ENCODE measurements at places on chromosomes 2 and 18. TPM values are rescaled to one million over a fixed set of nuclear protein-coding genes. Genes with fewer than 3 reads are reported as not detected.
A peak's percentile ranks its signal among the peaks of the same experiment; 100 is the strongest.

DNA sequence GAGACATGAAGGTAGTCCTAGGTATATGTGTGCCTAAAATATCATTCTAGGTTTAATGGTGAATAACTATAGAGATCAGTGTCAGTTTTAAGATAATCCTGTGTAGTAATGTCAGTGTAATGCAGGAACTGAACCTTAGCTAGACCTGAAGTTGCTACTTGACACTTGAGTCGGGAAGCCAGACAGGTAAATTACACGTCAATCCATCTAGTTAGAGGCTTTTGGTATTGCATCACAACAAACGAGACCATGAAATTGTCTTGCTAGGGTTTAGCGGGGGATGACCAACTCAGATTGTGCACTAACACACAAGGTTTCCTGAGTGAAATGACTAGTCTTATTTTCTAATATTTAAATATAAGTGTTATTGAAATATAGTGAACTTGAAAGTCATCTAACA lies 2.0 kb downstream of the YPEL5 start:
- DNase-seq = no peak

DNA sequence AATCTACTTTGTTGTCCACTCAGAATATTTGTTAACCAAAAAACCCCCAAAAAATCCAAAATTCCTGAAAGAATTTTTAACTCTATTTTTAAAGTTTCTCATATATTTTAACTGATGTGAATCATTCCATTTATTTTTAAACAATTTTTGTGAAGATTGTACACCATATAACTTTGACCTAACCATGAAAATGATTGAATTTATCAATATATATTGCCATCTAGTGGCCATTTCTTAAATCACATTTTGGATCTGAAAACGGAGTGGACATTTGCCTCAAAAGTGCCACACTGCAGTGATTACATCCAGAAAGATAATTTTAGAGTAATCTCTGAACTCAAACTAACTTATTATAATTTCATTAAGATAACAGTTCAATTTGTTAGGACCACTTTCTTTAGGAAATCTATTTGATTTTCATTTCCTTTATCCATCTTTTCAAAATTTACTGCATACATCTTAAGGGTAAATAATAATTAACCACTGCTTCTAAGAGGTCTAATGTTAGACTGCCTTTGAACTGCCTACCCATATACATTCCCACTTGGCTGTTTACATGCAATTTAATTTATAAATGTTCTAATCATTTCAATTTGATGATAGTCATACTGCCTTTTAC lies 71.1 kb downstream of the DSC3 start:
- DNase-seq = peak; percentile 23

- DNase-seq = peak; percentile 88
Observed at GRCh38 chr2:99662761-99663341, 173.0 kb upstream of the REV1 start.

- no peak for DNase-seq
Observed at GRCh38 chr2:238388794-238389193, 37.9 kb upstream of the ASB1 start.

The EHD3 gene
- 4.9 TPM for polyA plus RNA-seq

DNA sequence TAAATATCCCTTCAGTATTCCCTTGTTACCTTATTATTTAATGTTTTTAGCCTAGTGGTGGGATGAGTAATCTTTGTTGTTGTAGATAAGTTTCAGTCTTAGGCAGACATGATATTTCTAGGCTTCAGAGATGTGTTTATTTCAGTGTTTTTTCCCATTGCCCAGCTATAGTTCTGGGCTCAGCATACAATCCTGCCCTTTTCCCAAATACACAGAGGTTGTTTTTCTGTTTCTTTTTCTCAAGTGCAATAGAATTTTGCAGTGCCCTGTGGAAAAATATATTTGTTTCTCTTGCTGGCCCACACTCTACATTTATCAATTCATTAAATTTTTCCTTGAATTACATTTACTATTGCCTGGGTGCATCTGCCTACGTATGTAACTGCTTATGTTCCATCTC lies 321.8 kb downstream of the KCNJ3 start:
- DNase-seq = no peak

GRCh38 chr2:166112193-166112605 lies 15.6 kb downstream of the SCN1A start:
- no peak for DNase-seq

DNA sequence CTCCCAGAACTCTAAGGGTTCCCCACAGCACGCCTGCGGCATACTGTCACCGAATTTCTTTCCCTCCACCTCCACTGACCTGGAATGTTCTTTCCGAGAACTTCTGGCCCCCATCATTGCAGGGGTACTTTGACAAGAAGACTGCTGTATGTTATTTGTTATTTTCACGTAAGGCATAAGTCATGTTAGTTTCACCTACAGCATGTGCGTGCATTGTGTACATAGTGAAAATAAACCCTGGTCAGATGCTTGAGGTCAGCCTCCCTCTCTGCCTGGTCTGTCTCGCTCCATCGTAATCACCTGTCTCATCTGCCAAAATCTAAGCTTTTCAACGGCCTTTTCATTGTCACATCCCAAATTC lies 4.1 kb downstream of the ABCG8 start:
- DNase-seq = no peak

The HOXD3 gene
- polyA plus RNA-seq = 4.5 TPM

- DNase-seq = peak; percentile 17
Observed at GRCh38 chr2:137888845-137889244, 75.4 kb upstream of the HNMT start.

- DNase-seq = no peak
Observed at GRCh38 chr18:33749834-33750233, 171.8 kb downstream of the ASXL3 start.

The LYPD1 gene
- polyA plus RNA-seq = 13.6 TPM

The APCDD1 gene
- 18.7 TPM for polyA plus RNA-seq

The EGR4 gene
- polyA plus RNA-seq = not detected

DNA sequence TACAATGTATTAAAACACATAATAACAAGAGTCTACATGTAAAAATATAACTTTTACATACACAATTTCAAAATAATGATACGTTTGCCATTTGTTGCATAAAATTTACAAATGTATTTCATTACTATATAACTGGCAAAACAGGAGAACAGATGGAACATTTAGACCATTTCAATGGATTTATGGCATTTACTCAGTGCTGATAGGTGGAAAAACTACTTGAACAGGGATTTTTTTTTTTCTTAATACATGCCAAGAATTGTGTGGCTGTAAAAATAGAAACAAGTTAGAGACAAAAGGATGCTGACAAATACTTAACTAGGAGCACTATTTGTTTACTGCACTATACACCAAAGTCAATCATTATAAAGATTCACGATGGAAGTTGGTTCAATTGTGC lies 266.8 kb upstream of the CCDC68 start:
- no peak for DNase-seq

- DNase-seq = peak; percentile 11
Observed at GRCh38 chr2:122748552-122749011, 993.1 kb downstream of the TSN start.

DNA sequence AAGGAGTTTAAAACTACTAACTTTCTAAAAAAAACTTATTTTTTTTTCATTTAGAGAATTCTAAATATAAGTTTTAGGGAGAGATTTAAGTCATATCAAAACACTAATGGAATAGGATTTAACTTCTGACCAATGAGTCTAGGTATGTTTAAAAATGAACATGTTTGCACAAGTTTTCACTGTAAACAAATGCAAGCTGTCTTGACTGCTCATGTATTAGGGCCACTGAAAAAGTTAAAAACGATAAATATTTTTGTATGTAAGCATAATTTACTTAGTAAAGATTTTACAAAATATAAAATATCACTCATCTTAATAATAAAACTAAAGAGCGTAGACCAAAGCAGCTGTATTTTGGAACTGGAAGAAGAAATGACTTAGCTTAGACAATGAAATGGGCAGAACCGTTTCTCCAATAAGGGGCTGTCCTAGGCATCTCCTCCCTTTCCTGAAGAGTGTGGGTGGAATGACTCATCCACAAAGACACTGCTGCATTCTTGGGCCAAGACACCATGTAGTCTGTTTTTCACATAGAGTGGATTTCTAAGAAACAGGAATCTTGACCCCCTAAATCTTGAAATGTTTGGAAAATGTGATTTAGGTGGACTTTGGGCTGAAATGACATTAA lies 118.8 kb downstream of the MEP1B start:
- peak; percentile 55 for DNase-seq

DNA sequence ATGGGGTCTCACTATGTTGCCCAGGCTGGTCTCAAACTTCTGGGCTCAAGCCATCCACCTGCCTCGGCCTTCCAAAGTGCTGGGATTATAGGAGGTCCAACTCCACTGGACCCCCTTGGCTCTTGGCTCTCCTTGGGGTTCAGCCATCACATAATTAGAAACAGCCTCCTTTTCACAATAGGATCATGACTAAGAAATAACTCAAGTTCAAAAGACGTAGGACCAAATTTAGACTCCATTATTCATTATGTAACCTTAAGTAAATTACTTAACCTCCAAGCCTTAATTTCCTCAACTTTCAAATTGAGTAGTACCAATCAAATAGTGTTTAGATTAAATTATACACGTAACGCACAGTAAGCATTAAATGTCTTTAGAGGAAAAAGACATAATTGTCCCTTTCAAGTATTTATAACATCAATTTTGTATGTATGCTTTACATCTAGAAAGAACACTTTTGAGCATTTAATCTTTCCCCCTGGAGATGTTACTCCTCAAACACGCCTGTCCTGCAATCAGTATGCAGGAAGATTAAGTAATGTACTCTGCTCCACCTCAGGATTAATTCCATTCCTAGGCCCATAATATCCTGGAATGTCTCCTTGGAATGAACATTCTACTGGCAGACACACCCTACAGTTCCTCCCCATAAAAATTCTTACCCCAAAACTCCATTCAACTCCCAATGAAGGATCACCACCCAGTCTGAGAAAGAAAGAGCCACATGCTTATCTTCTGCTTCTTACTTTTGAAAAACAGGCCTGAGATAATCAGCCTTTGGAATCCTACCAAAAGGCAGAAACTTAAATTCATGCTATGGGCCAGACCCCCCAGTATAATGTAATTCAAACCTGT lies 49.1 kb downstream of the COBLL1 start:
- DNase-seq = peak; percentile 46

- no peak for DNase-seq
Observed at GRCh38 chr2:34851804-34852203, 1252.7 kb upstream of the FAM98A start.

The KCNE4 gene
- polyA plus RNA-seq = 5.1 TPM

The SLC5A7 gene
- polyA plus RNA-seq = not detected
